ENCODE measurements at places on chromosomes 5 and 9.

- DNase-seq: peak; percentile 40
Measured at GRCh38 chr9:17528859-17529258, 50.0 kb upstream of the SH3GL2 start.

GRCh38 chr5:151581347-151581746 is 9.8 kb downstream of the FAT2 start:
- DNase-seq: no peak

GRCh38 chr5:134510970-134511795 is 14.3 kb upstream of the JADE2 start:
- DNase-seq: no peak

DNA sequence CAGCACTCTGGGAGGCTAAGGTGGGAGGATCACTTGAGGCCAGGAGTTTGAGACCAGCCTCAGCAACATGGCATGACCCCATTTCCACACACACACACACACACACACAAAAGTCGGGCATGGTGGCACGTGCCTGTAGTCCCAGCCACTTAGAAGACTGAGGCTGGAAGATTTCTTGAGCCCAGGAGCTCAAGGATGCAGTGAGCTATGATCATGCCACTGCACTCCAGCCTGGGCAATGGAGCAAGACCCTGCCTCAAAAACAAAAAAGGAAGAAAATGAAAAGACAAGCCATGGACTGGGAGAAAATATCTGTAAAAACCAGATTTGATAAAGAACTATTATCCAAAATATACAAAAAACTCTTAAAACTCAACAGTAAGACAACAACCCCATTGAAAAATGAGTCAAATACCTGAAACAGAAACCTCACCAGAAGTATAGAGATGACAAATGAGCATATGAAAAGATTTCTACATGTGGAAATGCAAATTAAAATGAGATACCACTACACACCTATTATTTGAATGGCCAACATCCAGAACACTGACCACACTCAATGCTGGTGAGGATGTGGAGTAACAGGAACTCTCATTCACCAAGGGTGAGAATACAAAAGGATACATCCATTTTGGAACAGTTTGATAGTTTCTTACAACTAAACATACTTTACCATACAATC is 24.7 kb downstream of the DNAJA1 start:
- no peak for DNase-seq

DNA sequence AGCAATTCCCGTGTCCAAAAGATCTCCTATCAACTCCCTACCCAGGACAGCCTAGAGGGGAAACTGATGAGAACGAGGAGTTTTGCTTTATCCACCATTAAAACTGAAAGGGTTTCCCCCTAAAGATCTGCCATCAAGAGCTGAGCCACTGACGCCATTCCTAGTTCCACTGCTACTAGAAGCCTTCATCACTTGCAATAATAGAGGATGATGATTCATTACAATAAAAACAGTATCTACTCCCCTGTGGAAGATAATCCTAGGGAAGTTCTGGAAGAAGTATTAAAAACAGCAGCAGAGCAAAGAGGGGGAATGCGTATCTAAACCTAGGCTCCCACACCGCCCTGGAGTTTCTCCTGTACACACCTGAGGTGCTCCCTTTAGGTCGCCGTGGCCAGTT is 394.5 kb downstream of the BNC2 start:
- no peak for DNase-seq

DNA sequence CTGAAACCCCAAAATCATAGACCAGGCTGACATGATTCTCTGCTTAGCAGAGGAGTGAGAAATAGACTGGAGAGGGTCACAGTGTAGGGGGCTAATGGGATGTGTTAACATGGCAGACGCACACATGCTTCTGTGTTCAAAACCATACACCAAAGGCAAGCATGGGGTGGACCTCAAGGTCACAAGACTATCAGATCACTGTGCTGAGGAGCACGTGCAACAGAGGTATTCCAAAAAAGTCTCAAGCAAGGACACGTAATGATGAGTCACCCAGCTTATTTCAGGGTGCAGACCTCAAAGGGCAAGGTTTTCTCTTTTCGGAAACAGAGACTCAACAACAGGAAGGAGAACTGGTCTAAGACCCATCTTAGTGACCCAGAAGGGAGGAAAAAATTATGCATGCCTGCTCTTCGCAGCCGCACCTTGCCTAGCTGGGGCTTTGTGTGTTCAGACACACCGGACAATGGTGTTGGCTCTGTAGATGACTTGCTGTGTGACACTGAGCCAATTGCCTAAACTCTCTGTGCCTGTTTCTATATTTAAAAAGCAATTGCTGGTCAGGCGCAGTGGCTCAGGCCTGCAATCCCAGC is 20.3 kb downstream of the WHRN start:
- peak; percentile 61 for DNase-seq

- DNase-seq: no peak
Measured at GRCh38 chr9:3235497-3235896, 290.3 kb downstream of the RFX3 start.

- DNase-seq: no peak
Measured at GRCh38 chr9:130780415-130780814, 54.6 kb upstream of the ABL1 start.

GRCh38 chr5:139431706-139432105 is 7.6 kb downstream of the DNAJC18 start:
- DNase-seq: no peak

GRCh38 chr5:133612249-133612860 is at the start of gene FSTL4:
TSS of gene FSTL4 (minus strand) at chr5:133612541.
- DNase-seq: peak; percentile 50

DNA sequence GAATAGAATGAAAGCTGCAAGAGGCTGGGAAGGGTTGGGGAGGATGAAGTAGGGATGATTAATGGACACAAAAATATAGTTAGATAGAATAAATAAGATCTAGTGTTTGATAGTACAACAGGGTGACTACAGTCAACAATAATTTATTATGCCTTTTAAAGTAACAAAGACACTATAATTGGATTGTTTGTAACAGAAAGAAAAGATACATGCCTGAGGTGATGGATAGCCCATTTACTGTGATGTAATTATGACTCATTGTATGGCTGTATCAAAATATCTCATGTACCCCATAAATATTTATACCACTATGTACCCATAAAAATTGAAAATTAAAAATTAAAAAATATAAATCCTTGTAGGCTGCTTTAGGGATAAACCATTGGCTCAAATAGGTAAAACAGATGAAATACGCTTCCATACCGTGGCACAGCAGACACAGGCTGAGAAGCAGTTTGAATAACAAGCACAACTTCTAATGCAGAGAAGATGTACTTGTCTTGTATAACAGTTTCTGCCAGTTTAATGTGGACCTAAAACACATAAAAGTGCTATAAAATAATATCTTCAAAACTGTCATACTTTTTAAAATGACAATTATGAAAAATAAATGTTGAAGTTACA is 34.9 kb downstream of the APBA1 start:
- no peak for DNase-seq

DNA sequence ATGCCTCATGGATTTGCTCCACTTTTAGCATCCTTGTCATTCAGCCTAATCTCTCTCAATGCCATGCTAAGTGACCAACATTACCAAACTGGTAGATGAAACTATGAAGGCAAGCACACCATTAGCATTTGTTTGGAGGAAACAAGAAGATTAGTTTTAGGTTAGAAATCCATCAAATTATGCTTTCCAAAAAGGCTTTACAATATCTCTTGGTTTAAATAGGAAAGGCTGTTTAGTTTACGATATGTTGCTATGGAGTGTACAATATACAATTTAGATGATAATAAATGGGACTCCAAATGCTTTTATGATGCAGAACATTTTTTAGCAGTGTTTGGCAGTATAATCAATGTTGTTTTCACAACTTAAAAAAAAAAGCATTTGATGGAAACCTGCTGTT is 47.8 kb upstream of the CTXN3 start:
- DNase-seq: no peak
